Large intestine (tissue), 12 donors: ENCODE measurements at places on chromosomes 16 and 17.

GRCh38 chr16:28623172-28623711 lies 13.4 kb upstream of the SULT1A1 start:
- peak; percentile 82 for DNase-seq

- DNase-seq = no peak
Observed at GRCh38 chr17:61371606-61372005, 28.0 kb upstream of the TBX2 start.

DNA sequence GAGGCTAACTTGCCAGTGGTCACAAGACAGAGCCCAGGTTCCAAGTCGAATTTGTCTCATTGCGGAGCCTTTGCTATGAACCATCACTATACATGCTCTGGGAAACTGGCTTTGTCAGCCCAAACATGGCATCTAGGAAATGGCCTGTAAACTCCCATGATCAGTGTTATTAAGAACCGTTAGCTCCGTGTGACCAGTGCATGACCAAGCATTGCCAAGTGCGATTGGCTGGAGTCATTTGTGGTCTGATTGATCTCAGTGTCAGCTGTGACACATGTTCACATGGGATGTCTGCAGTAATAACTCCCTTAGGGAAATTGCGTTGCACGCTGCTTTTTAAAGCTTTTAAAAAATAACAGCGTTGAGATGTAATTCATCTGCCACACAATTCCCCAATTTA lies 18.6 kb upstream of the CDH3 start:
- DNase-seq = no peak

DNA sequence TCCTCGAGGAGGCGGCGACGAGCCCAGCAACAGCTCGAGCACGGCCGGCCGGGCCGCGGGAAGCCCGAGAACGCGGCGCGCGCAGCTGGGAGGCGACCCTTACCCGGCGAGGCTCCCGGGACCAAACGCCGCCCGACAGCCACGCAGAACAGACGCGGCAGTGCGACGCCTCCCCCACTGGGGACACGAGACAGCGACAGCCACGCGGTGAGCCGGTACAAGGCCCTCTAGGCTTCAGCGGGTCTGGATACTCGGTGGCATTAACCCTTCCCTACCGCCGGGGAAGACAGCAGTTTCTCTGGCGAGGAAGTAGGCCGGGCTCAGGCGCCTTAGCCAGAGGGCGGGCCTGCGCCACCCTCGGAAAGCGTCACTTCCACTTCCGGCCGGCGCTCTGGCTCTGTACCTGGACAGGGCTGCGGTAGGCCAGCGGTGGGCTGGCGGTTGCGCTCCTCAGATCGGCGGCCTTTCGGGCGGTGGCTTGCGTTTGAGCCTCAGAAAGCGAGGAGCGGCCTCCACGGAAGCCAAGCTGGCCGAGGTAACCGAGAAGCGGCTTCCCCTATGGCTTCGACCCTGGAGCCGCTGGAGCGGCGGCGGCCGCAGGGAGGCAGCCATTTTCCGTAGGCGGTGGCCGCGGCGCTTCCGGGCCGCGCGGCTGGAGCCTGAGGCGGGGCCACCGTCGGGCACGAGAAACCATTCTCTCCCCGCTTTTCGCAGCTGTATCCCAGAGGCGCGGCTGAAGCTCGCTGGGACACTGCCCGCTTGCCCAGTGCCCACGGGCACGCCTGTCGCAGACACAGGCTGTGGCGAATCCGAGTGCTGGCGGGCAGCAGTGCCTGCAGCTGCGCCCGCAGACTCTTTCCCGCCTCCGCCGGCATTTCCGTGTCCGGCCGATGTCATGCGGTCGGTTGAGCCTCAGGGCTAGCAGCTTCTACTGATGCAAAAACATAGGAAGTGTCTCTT lies at the start of the genes TIGD7 and ZNF75A:
TSS of gene TIGD7 (minus strand) at position 322 of the 960 bp plus-strand sequence. CDS start 4,816 bp downstream, outside the sequence.
TSS of gene ZNF75A (plus strand) at position 389 of the 960 bp plus-strand sequence. CDS start 2,932 bp downstream, outside the sequence.
- peak; percentile 91 for DNase-seq

GRCh38 chr16:53099318-53100130 lies 44.7 kb downstream of the CHD9 start:
- peak; percentile 96 for DNase-seq

- DNase-seq = no peak
Observed at GRCh38 chr16:51113236-51114125, 37.6 kb downstream of the SALL1 start.

DNA sequence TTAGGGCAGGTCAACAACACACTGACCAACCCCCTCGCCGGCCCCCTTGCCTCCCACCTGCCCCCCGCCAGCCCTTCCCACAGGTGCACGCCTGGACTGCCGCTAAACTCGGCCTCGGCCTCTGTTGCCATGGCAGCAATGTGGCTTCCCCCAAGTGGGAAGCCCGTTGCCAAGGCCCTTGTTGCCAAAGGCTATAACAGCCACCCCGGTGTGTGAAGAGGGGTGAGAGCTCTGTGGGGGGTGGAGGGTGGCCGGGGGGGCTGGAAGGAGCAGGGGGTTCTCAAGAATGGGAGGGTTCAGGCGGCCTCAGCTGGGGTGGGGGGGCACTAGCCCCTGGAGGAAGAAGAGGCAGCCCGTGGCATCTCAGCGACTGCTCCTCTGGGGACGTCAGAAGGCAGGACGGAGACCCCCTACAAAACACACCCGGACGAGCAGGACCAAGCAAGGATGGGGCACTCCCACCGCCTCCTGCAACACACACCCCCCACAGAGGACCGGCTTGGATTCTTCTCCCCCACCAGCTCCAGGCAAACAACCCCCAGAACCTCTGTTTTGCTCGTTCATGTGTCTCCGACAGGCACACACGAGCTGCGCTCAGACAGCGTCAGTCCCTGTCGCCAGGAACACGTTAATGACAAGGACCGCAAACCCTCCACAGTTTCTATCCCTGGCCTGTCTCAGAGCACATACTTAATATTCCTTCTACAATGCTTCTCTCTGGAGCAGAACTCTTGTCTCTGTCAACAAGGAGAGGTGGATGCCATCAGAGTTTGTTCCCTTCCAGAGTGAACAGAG lies 55.7 kb downstream of the ABR start:
- no peak for DNase-seq

- no peak for DNase-seq
Observed at GRCh38 chr17:79192503-79193351, 118.1 kb downstream of the ENGASE start.

DNA sequence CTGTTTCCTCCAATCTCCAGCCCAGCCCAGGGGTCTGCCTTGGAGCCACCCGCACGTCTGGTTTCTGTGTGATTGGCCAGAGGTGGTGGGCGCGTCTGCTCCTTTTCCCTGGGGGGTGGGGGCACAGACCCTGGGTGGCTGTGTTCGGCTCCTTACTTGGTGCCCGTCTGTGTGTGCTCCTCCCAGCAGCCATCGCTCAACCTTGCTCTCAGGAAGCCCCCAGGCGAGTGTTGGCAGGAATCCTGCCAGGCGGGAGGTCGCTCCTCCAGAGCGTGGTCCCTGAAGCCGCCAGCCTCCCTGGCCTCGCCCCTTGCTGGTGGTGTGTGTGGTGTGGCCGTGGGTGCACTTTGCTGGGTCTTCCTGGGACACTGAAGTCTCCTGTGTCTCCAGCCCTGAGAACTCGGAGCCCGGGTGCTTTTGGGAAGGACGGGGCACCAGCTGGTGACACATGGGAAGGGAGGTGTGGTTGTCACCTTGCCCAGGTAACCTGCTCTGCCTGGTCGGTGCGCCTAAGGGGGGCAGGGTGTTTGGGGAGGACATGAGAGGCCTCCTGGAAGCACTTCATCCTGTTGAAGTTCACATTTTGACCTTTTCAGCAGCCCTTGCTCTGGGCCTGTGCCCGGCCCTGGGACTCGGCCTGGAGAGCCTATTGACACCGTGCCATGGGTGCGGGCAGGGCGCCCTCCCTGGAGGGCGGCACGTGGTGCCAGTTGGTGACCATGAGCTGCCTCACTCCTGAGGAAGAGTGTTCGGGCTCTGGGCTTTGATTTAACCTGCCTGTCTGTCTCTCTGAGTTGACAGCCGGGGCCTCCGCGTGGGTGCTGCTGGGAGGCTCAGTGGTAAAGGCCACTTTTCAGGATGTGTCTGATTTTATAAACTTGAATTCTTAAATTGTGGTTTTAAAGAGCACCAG lies 49.0 kb upstream of the ZNF750 start:
- DNase-seq = no peak

DNA sequence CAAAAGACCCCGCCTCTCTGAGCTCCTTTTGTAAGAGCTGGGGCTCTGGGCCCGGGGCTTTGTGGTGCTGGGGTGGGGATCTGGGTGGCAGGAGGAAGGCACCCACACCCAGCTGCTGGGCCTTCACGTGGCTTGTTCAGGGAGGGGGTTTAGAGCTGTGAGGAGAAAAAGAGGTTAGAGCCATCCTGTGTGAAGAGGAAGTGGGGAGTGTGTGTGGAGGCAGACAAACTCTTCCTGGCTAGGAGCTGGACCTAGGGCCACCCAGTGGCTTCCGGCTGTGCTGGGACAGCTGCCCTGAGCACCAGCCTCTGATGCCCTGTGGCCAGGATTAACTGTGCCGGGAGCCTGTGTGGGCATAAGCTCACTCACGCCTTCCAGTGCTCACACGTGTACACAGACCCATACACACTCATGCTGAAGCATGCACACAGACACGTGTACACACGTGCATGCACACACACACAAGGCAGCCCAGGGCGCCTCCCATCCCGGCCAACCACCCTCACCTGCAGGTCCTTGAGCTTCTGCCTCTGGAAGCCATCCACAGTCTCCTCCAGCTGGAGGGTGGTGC lies 7.4 kb downstream of the CIBAR2 start:
- DNase-seq = no peak

DNA sequence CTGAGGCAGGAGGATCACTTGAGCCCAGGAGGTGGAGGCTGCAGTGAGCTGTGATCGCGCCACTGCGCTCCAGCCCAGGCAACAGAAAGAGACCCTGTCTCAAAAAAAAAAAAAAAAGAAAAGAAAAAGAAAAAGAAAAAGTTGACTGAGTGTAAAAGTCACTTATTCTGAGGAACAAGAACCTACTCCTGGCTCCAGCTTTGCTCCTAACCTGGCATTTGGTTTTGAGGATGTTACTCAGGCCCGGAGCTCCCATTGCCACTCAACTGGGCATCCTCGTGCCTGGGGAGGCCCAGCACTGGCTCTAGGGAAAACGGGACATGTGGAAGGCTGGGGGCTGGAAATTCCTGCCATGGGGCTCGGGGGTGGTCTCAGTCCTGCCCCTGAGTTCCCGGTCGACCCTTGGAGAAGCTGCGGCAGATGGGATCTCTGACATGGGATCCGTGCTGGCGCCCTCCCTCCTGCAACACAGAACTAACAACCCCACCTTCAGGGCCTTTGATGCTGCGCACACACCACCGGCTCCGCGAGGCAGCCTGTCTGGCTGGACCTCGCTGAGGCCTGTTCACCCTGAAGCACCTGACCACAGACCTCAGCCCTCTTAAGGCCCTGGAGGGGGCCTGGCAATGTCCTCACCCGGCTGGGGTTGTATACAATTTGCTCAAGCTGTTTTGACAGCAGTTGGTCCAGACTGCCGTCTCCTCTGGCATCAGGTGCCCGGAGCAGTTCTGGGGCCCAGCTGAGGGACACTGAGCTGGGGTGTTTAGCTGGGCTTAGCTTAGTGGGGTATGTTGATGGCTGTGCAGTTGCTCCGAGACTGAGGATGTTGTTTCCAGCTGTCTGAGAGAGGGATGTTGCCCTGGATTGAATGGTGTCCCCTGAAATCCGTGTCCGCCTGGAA lies 12.3 kb downstream of the CD7 start:
- DNase-seq = no peak

DNA sequence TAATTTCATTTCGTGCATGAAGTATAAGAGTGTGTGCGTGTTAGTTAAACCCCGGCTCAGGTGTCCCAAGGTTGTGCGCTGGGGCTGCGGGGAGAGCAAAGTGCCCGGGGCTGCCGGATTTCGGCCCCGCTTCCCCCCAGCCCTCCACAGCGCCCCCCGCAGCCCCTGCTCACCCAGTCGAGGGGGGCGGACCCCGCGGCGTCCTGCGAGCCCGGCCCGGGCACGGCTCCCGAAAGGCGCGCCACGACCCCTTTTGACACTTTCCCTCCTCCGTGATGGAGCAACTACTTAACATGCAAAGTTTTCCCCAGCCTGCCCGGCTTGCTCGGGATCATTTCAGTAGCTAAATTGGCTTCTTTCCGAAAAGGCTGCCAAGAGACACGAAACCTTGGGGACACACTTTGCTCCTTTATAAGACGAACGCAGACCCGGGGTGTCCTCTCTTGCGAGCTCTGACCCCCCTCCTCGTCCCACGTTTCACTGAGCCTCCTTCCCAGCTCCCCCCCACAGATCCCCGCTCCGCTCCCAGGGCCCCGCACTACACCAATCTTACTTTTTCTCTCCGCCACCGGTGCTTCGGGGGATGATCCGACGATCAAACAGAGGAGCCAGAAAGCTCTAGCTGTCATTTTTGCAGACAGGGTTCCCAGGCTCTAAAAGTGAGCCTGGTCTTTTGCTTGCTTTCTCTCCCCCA lies 552 bp downstream of the C17orf58 start:
- DNase-seq = no peak

- peak; percentile 28 for DNase-seq
Observed at GRCh38 chr17:32111141-32111771, 31.0 kb upstream of the RHOT1 start.

GRCh38 chr17:31830971-31831858 lies 27.8 kb downstream of the COPRS start:
- DNase-seq = no peak

- no peak for DNase-seq
Observed at GRCh38 chr17:22278302-22279275, 586.3 kb downstream of the KCNJ18 start.

- DNase-seq = peak; percentile 19
Observed at GRCh38 chr17:65627891-65628643, 66.6 kb upstream of the AXIN2 start.

- DNase-seq = peak; percentile 90
Observed at GRCh38 chr17:75996665-75997590, 3.7 kb upstream of the CDK3 start.

- no peak for DNase-seq
Observed at GRCh38 chr16:66712512-66712911, 16.0 kb upstream of the CMTM4 start.

DNA sequence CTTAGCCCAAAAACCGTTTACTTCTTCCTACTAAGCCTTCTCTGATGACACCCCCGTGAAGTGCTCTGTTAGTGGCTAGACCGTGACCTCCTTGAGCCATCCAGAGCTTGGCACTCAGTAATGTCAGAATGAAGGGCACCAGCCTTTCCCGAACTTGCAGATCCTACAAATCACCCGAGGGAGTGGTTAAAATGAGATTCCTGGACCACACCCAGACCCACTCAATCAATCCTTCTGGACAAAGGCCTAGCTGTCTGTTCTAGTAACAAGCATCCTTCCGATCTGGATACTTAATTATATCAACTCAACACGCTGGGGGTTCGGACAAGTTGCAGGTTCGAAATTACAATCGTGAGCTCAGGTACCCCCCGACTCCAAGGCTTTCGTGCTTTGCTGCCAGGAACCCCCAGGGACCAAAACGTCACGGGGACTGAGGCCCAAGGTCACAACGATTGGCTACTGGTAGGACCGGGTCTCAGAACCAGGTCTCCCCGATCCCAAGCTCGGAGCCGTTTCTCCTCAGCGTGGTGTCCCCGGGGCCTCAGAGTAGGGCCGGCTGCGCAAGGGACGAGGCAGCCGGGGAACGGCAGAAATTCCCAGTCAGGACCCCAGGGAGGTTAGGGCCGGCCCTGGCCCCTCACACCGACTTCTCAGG lies 527 bp downstream of the CIAPIN1 start:
- DNase-seq = peak; percentile 60
